ENCODE measurements at places on chromosomes 4 and X.

GRCh38 chrX:78517124-78517523, 142.0 kb downstream of the RTL3 start:
- peak; percentile 76 for DNase-seq

DNA sequence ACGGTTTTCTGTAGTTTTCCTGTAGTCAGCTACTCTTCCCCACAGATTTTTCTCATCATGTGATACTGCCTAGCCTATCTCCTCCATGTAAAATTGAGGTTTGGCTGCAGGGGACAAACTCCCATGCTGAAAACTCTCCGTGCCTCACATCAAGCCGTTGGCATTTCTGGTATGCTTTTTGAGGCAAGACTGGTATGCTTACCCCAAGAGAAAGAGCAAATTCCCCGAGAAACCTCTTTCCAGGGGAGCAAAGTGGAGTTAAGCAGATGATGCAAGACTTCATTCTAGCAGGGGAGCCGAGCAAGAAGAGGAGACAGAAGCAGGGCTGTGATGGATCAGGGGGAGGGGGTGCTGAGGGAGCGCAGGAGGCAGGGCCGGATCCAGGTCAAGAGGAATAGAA, 4.8 kb downstream of the SOWAHD start:
- no peak for DNase-seq

GRCh38 chrX:7286168-7286837, 138.3 kb upstream of the PUDP start:
- no peak for DNase-seq

DNA sequence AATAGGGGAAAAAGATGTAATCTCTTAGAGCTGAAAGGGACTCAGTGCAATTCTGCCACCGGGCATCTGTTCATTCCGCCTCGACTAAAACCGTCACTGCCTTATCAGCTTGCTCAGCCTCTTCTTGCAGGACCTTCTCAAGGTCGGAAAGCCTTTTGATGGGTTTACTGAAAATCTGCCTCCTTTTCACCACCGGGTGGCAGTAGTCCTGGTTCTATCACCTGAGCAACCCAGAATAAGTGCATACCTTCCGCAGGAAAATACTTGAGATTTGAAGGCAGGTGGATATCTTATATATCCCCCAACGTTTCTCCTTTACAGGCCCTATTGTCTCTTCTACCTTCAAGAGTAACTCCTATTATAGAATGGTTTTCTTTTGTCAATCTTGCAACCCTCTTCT, 103.4 kb upstream of the PAK3 start:
- DNase-seq = peak; percentile 46

- DNase-seq = no peak
These were observed 62.8 kb upstream of the NKX1-1 start for GRCh38 chr4:1469043-1469442.

- DNase-seq = no peak
These were observed 735 bp upstream of the CHRDL1 start for GRCh38 chrX:110796407-110796697.

DNA sequence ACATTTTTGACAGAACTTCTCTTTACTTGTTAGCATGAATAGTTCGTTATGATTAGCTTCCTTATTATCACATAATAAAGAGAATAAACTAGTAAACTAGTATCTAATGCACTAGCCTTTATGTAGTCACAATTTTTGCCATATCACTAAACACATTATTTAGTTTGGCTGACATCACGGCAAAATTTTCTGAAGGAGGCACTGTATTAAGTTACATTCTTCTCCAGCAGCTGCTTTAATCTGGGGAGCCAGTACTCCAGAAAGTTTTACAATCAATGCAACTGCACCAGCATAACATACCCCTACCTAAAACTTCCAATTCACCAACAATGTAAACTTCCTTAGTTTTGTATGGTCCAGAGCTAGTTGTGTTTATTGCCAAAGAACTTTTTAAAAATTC, 87.8 kb downstream of the FIP1L1 start:
- no peak for DNase-seq

Measured in CD4-positive, alpha-beta T cell treated with Interleukin-12 subunit alpha and Interleukin-12 subunit beta, for 1 hour (primary cell).